ENCODE measurements at places on chromosomes 11 and 22. TPM values are rescaled to one million over a fixed set of nuclear protein-coding genes. Genes with fewer than 3 reads are reported as not detected.

- DNase-seq: peak; percentile 70
Measured at GRCh38 chr11:12677131-12677530, 2.9 kb downstream of the TEAD1 start.

Gene TMEM191C
- 0.69 TPM for total RNA-seq

DNA sequence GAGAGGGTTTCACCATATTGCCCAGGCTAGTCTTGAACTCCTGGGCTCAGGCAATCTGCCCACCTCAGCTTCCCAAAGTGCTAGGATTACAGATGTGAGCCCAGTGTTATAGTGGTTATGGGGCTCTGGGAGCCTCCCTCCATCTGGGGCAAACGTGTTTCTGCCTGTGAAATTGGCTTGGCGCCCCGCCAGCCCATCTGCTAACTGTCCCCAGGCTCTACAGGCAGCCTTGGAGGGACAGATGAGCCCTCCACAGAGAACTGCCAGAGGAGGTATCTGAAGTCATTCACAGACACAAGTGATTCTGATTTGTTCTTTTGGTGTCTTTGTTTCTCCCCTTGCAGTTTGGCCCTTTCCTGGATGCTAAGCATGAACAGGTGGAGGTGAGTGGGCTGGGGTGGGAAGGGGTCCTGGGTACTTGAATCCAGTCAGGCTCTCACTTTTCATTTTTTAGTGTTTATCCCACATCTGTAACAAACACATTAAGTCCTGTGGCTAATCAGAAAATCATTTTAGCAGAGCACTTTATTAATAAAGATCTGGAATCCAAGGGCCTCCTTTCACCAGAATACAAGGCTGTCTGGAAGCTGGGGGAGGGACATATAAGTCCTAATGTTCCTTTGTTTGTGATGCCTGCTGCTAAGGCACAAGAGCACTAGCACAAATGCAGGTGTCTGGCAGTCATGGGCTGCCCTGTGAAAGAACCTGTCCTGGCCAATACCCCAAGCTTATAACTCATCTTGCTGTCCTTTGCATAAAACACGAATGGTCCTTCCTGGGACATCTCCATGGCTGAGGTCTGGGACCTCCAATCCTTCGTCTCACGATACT, 25.7 kb upstream of the CDC42EP2 start:
- DNase-seq: no peak

- DNase-seq: no peak
Measured at GRCh38 chr11:75786101-75786736, 17.6 kb downstream of the DGAT2 start.

Gene SMC1B
- not detected for total RNA-seq

GRCh38 chr11:132137981-132138313, 767.5 kb downstream of the NTM start:
- peak; percentile 19 for DNase-seq

Gene MIOX
- not detected for total RNA-seq

- DNase-seq: no peak
Measured at GRCh38 chr11:59728154-59728553, 14.5 kb upstream of the OR10V1 start.

Gene GAS2
- 0.40 TPM for total RNA-seq

- peak; percentile 21 for DNase-seq
Measured at GRCh38 chr11:113419454-113420003, 31.9 kb downstream of the ANKK1 start.

DNA sequence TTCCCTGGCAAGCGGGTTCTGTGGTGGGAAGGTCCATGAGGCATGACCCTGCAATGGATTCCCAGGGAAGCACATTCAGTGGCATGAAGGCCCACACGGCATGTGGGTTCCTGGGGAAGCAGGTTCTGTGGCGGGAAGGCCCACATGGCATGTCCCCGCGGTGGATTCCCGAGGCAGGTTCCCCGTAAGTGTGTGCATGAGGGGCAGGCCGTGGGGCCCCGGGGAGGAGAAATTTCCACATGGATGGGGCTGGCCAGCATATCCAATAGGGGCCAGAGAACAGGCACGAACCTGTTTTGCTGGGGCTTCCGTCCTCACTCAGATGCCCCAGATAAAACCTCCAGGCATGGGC, 83.7 kb downstream of the PHF21B start:
- DNase-seq: no peak

- no peak for DNase-seq
Measured at GRCh38 chr11:26227883-26228502, 103.9 kb upstream of the ANO3 start.

Gene TEAD1
- total RNA-seq: 105 TPM

- peak; percentile 74 for DNase-seq
Measured at GRCh38 chr11:73404048-73404447, 27.8 kb downstream of the RELT start.

Gene OR5L1
- not detected for total RNA-seq

Gene HBG2
- not detected for total RNA-seq

Gene TREH
- not detected for total RNA-seq

DNA sequence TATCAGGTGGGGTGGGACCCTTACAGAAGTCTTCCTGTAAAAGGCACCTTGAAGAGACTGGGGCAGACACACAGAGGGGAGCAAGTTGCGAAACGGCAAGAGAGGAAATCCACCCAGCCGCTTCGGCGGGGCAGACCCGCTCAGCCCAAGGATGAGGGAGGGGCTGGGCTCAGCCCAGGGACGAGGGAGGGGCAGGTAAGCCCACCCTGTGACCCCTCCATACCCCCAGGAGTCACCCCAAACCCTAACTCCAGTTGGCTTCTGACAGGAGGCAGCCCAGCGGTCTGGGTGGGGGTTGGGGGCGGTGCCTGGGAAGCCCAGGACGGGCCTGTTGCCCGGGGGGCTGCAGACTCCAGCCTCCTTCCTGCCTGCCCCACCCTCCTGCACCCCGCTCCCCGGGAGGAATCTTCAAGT, 965 bp downstream of the OSBPL5 start:
- no peak for DNase-seq

DNA sequence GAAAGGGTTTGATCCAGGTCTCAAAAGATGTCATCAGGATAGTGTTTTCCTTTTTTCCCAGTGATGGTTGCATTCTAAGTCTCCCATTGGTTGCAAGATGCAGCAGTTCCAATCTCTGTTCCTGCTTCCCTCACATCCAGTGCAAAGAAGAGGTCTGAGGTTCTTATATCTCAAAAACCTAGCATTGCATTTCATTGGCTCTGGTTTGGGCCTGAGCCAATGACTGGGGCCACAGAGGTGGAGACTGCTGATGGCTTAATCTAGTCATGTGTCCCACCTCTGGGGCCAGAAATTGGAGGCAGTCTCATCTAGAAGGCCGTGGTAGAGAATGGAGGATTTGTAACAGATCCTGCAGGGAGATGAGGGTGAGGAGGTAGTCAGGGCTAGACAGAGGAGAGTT, 13.2 kb upstream of the MICAL2 start:
- no peak for DNase-seq

DNA sequence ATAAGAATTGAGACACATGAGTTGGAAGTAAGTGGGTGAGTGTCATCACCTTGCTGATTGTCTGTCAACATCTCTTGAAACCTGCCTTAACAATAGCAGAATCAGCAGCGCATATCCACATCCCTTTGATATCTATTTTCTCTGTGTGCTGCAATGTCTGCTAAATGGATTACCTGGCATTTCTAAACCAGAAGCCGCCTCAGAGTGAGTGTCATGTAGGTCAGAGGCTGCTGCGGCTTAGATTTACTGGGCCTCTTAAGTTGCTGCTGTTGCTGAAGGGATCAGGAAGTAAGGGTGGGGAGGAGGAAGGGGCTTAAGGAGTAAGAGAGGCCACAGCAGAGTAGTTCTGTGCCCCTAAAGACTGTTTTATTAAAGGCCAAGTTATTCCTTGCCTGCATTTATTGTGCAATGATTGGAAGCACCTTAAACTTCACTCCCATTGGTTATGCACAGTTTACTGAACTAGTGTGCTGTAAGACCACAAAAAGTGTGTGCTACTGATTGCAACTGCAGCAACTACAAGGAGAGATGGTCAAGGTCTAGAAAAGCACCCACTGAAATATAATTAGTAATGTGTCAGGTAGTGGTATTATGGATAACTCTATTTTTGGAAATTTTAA, 29.8 kb upstream of the TMEM41B start:
- DNase-seq: no peak

DNA sequence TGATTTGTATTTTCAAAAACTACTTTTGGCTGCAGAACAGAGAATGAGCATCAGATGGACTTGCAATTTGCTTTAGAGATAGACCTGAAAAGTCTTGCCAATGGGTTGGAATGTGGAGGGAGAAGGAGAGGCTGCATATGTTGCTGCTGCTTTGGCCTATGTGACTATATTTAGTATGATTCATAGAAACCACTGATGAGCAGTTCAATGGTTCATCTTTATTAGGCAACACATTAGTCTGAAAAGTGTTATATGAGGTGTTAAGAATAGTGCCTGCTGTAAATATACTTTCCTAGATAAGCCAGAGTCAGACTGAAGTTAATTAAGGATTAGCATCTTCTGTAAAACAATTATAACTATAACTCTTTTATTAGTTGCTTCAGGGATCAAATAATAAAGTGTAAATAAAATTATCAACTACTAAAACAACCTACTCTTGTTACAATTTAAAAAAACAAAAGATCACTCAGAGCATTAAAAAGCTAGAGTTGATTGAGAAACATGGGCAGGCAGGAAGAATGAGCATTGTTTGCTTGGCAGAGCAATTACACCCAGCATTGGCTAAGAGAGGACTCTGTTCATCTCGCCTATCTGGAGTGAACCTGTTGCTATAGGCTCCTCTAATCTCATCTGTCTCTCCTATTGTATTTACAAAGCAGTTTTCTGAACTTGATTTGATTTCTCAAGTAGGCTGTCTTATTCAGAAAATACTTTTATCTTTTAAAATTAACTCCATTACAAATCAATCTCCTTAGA, 36.3 kb downstream of the HORMAD2 start:
- peak; percentile 72 for DNase-seq

- peak; percentile 79 for DNase-seq
Measured at GRCh38 chr11:9264316-9265210, 587 bp downstream of the DENND5A start.

DNA sequence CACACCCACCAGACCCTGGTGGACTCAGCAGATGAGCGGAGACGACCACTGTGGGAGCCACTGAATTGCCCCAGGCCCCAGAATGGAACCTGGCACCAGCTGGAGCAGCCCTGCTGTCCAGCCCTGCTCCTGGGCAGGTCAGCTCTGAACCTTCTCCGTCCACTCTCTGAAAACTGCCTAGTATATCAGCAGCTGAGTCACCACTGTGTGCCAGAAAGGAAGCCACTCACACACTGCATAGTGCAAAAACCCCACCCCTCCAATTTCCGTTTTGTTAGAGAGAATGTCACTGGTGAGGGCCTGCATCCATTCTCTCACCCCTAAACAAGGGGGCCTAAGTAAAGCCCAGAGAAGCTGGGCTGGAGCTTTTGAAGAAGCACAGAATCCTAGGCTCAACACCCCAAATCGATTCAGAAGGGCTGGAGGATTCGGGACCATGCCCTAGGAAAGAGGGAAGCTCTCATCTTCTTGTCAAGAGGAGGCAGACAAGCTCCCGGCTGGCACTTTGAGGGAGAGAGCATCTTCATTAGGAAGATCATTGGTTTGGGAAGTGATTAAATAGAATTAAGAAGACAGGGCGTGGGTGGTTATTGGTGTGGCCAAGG, 44.5 kb downstream of the GALNT18 start:
- no peak for DNase-seq

Gene AGBL2
- total RNA-seq: 0.38 TPM

GRCh38 chr22:45435544-45436139, 22.1 kb downstream of the RIBC2 start:
- DNase-seq: peak; percentile 77

DNA sequence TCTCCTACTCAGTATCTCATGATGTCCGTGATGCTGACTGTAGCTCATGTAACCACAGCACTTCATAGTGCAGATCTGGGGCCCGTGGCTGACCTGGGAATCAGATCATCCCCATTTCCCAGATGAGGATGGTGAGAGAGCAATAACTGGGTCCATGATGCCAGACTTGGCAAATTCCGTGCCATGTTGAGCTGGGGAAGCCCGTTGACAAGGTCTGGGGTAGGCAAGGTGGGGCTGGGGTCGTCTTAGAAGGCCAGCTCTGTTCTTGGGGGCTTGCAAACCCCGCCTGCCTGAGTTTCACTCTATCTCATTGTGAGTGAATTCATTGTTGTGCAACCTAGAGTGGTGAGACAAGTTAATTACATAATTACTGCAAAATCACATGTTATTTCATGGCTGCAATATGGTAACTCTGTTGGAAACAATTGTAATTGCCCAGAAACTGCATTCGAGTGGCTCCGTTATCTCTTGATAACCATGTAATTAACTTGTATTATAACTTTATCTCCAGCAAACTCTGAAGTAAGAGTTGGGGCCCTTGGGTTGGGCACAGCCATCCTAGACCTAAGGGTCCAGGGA, 41.7 kb downstream of the LMO1 start:
- DNase-seq: no peak

GRCh38 chr11:70597751-70598625, 199.7 kb downstream of the CTTN start:
- DNase-seq: no peak

GRCh38 chr11:43736502-43737200, 56.1 kb downstream of the HSD17B12 start:
- DNase-seq: peak; percentile 87

- DNase-seq: no peak
Measured at GRCh38 chr22:20568502-20569058, 61.2 kb downstream of the MED15 start.

DNA sequence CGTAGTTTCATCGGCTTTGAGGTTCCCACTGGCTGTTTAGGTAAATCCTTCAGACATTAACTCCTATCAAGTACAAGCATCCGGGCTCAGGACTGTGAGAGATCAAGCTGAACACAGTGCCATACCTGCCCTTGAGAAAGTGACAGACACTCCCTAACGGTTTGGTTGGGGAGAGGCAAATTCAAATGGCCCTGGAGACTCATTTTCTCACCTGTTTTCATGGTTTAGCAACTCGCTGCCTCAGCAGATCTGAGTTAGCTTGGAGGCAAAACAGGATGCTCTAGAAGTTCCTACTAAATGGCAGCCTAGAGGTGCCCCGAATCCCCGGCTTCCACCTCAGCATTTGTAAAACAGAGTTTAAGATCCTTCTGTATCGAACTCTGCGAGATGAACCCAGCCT, 3.6 kb upstream of the FBXO3 start:
- no peak for DNase-seq

DNA sequence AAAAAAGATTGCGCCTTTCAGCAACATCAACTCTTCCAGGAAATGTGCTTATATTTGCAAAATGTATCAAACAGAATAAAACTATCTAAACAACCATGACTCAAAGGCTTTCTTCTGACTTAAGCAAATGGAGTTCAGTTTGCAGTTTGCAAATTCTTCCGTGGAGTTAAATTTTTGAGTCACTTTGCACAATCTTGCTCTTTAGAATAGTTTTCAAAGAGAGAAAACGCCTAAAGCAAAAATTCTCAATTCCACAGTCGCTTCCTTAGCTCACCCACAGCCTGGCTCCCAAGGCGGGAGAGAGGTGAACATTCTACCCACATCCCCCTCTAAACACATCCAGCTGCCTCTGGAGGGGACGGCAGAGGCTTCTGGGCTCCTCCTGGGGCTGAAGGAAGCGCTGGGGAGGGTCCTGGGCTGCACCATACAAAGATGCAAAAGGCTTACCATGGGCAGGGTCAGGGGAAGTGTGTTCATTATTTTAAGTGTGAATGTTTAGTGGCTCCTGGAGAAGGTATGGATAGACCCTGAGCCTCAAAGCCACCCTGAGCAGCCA, 1487.3 kb downstream of the TBC1D22A start:
- DNase-seq: no peak

GRCh38 chr11:19508165-19508564, 204.5 kb upstream of the NAV2 start:
- DNase-seq: peak; percentile 79

Gene CD3D
- total RNA-seq: not detected

Gene OR52I1
- not detected for total RNA-seq

Gene MOGAT2
- total RNA-seq: not detected

Gene MYBPC3
- total RNA-seq: not detected
